ENCODE measurements at places on chromosomes 11 and 22.

- peak; percentile 57 for DNase-seq
Observed at GRCh38 chr11:65487467-65488272, 11.2 kb upstream of the MALAT1 start.

GRCh38 chr22:39427751-39428596, 28.4 kb downstream of the TAB1 start:
- DNase-seq: no peak

- no peak for DNase-seq
Observed at GRCh38 chr11:35935390-35935789, 8.5 kb upstream of the LDLRAD3 start.

DNA sequence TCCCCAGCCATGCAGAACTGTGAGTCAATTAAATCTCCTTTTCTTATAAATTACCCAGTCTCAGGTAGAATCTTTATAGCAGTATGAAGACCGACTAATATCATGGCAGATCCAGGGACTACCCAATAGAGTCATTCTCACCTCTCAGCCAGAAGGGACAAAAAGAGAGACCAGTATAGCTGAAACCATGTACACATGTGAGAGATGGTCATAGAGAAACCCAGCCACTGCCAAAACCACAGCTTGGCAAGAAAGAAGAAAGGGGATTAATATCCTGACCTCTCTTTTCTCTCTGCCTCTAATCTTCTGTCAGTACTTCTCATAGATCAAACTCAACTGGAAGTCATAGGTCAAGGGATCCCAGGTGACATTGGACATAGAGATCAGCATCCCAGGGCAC, 109.8 kb downstream of the CCDC34 start:
- no peak for DNase-seq

- DNase-seq: peak; percentile 32
Observed at GRCh38 chr11:8070417-8071115, 10.4 kb upstream of the TUB start.

GRCh38 chr11:113184498-113184897, 129.9 kb upstream of the TTC12 start:
- DNase-seq: no peak

- DNase-seq: peak; percentile 67
Observed at GRCh38 chr11:2196970-2197770, 25.6 kb upstream of the TH start.

DNA sequence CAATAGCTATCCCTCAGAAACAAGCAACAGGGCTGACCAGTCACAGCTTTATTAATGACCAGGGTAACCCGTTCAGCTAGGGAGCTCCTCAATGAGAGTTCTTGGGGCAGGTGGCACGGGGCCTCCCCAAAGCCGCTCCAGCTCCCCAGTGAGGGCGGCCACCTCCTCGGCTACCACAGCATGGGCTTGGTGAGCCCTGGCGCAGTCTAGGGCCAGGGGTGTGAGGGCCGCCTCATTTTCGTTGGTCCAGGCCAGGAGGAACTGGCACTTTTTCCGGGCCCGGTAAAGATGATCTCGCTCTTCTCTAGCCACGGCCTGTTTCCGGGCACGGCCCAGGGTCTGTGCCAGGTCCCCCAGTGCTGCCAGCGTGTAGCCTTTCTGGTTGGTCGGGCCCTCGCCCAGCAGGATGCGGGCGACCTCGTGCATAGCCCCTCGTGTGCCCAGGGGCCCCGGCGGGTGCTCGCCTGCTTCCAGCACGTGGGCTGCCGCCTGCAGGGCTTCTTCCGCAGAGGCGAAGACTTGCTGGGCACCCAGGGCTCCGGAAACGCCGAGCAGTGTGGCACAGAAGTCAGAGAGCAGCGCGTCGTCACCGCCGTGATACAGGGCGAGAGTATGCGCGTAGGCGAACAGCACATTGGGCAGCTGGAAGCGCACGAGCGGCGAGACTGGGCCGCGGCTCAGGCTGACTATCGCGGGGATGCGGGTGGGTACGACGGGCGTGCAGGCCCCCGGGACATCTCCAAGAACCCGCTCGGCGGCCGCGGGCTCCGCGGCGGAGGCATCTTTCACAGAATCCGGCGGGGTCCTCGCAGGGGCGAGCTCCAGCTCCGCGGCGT, 913 bp downstream of the ZNHIT2 start:
- peak; percentile 75 for DNase-seq

GRCh38 chr11:111452146-111452545, 60.0 kb downstream of the BTG4 start:
- DNase-seq: no peak

DNA sequence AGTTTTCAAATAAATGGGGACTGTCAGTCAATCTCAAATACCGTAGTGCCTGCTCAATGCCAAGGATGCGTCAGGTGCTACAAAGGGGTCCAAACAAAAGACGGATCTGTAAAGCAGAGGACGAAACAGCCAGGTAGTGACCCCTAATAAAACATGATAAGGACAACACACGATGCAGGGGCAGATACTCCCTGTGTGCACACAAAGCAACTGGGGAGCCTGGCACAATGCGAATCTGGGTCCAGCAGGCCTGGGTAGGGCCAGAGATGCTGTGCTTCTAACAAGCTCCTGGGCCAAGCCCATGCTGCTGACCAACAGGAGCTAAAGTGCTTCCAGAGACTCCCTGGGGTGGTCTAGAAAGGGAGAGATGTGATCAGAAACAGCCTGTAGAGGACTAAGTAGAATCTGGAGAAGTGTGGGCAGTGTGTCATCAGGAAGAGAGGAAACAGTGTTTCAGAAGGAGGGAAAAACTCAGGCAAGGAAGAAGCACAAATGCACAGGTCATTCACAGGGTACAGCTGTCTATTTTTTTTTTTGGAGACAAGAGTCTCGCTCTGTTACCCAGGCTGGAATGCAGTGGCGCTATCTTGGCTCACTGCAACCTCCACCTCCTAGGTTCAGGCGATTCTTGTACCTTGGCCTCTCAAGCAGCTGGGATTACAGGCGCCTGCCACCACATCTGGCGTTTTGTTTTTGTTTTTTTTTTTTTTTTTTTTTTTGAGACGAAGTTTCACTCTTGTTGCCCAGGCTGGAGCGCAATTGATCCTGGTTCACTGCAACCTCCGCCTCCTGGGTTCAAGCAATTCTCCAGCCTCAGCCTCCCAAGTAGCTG, 74.5 kb downstream of the MICAL3 start:
- no peak for DNase-seq

- no peak for DNase-seq
Observed at GRCh38 chr11:45300715-45301114, 14.6 kb upstream of the SYT13 start.

Data from activated CD4-positive, alpha-beta T cell treated with anti-CD3 and anti-CD28 coated beads, Interleukin-2, amount 50 U/mL, for 16 hours (primary cell).